Stimulated activated CD4-positive, alpha-beta T cell treated with anti-CD3 and anti-CD28 coated beads, Interleukin-1b, Interleukin-23, amount 100 ng/mL, for 1 hour (primary cell): ENCODE measurements at places on chromosomes 1 and 21.

- no peak for DNase-seq
Measured at GRCh38 chr1:58447042-58447441, 99.5 kb downstream of the OMA1 start.

DNA sequence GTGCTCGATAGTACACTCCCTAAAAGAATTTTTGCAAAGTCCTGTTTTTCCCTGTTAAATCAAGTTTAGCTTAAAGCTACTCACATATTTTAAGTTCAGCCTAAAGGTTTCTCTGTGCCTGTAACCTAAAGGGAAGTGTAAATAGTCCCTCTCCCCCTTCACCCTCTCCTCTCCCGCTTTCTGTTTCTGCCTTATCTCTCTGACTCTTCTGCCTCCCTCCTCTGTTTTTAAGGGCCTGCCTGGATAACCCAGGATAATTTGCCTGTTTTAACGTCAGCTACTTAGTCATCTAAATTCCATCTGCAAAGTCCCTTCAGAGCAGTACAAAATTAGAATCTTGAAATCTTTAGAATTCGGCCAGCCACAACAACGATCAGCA, 92.6 kb downstream of the NID1 start:
- no peak for DNase-seq

GRCh38 chr1:184771190-184771691, 16.6 kb upstream of the EDEM3 start:
- DNase-seq: no peak

DNA sequence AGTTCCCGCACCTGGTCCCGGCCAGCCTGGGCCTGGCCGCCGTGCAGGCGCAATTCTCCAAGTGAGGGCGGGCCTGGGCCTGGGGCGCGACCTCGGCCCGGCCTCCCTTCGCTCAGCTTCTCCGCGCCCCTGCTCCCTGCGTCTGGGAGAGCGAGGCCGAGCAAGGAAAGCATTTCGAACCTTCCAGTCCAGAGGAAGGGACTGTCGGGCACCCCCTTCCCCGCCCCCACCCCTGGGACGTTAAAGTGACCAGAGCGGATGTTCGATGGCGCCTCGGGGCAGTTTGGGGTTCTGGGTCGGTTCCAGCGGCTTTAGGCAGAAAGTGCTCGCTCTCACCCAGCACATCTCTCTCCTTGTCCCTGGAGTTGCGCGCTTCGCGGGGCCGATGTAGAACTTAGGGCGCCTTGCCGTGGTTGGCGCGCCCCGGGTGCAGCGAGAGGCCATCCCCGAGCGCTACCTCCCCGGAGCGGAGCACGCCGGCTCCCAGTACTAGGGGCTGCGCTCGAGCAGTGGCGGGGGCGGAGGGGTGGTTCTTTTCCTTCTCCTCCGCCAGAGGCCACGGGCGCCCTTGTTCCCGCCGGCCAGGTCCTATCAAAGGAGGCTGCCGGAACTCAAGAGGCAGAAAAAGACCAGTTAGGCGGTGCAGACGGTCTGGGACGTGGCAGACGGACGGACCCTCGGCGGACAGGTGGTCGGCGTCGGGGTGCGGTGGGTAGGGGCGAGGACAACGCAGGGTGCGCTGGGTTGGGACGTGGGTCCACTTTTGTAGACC, 1.2 kb downstream of the OLIG1 start:
- no peak for DNase-seq

DNA sequence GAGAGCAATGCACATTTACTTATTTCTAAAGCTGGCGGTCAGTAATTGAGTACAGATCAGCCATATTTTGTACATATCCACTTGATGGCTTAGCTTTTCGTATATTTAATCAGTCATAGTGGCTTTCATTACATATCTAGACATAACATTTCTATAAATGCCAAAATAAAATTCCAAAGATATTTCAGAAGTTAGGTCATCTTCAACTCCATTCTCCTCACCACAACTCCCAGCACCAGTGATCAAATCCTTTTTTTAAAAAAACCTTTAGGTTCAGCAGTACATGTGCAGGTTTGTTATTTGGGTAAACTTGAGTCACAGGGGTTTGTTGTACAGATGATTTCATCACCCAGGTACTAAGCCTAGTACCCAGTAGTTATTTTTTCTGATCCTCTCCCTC, 53.9 kb upstream of the GNG4 start:
- DNase-seq: no peak

DNA sequence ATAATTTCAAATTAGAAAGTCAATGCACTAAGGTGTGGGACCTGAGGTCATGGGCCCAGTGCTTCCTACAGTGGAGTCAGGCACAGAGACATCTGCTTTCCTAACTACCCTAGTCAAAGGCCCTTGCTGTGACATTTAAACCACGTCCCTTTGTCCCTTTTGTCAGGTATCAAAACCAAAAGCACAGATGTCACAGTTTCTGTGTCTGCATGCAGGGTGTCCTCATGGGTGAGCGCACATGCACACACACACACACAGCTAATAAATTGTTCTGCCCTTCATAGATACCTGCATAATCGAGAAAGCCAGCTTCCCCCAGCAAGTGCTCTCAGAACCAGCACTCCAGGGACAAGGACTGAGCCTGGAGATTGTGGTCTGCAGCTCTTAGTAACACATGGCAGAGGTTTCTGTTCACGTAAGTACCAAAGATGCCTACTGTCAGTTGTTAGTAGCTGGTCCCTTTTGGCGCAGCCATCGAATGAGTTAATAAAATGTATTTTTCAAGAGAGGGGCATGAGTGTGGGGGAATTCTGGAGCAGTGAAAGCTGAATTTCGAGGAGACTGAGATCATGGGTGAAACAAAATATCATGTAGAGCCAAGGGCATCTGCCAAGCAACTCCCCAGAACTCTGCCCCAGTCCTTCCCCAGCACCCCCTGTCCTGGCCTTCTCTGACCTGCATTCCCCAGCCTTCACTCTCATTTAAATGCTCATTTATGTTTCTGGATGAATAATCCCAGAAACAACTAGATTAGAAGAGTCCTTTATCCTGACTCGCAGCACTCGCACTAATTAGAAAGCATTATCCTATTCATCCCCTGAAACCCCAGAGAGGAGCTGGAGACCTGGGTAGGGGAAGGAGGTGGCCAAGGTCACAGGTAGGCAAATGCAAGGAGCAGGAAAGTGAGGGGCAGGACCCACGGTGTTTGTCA, 25.5 kb downstream of the TNR start:
- no peak for DNase-seq

GRCh38 chr1:156483397-156483796, 17.2 kb downstream of the MEF2D start:
- no peak for DNase-seq
